ENCODE measurements at places on chromosomes 5 and 9.

GRCh38 chr9:126397056-126397455, 70.4 kb downstream of the MVB12B start:
- DNase-seq, result no peak

GRCh38 chr5:6402939-6403338, 24.6 kb upstream of the MED10 start:
- no peak for DNase-seq

DNA sequence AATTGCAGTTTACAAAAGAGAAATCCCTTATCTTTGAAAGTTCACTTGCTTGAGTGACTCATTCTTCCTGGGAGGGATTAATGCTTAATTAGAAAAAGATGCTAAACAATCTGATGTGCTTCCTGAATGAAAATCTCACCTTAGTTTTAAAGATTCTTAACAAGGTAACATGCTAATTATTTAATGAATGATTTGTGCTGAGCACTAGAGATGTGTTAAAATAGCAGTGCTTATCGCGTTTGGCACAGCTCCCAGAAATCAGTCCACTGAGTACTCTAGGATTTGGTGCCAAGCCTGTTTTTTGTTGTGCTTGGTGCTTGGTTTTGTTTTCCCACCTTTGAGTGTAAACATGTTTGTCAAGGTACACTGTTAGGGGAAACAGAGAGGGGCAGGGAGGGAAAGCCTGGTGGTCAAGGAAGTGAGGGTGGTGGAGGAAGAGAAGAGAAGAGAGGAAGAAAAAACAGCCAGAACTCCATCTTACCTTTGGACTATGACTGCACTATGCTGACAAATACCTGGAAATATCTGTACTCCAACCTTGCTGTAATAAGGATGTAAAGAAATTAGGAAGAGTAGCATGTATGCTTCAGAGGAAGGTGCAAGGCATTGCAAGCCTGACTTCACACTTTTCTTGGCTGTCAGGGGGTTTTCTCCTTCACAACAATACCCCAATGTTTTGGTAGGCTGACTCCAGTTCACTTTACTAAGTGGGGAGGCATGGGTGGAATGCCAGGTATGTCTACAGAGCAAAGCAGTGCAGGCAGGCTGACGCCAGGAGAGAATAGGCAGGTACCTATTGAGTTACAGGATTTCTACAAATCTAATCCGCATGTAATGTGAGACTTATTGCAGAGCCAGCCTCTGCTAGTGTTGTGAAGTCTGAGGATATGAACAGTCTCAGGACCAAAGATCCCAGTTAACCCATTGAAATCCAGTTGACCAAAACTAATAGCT, 157.2 kb upstream of the ISL1 start:
- no peak for DNase-seq

DNA sequence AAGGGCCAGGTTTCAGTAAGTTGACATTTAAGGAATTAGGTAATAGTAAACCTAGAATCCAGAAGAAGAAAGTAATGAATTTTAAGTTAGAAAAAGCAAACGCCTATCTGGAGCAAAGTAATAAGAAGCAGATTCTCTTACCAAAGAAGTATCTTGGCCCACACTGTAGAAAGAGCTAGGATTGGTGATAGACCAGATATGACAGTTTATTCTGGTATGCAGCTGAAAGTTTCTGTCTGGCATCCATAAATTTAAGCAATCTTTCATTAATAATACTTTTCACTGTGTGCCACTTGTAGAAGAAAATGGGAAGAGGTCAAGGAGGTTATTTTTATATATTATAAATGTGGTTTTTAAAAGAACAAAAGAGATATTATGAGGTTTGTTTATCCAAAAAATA, 3.0 kb downstream of the RECK start:
- DNase-seq, result no peak

- no peak for DNase-seq
Observed at GRCh38 chr9:128003966-128004604, 23.3 kb upstream of the EEIG1 start.

GRCh38 chr5:158544388-158545339, 555.1 kb downstream of the EBF1 start:
- no peak for DNase-seq

DNA sequence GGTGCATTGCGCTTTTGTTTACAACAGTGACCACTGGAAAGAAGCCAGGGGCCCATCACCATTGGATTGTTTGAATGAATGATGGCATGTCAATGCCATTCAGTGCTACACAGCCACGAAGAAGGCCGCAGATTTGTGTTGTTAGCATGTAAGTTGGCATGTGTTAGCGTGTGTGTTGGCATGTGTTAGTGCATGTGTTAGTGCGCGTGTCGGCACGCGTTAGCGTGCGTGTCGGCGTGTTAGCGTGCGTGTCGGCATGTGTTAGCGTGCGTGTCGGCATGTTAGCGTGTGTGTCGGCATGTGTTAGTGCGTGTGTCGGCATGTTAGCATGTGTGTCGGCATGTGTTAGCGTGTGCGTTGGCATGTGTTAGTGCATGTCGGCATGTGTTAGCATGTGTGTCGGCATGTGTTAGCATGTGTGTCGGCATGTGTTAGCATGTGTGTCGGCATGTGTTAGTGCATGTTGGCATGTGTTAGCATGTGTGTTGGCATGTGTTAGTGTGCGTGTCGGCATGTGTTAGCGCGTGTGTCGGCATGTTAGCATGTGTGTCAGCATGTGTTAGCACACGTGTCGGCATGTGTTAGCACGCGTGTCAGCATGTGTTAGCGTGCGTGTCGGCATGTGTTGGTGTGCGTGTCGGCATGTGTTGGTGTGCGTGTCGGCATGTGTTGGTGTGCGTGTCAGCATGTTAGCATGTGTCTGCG, 15.3 kb upstream of the ANKRD33B start:
- DNase-seq, result no peak

All from muscle of arm (tissue), 14 donors.